ENCODE measurements at places on chromosomes 11 and 22.

DNA sequence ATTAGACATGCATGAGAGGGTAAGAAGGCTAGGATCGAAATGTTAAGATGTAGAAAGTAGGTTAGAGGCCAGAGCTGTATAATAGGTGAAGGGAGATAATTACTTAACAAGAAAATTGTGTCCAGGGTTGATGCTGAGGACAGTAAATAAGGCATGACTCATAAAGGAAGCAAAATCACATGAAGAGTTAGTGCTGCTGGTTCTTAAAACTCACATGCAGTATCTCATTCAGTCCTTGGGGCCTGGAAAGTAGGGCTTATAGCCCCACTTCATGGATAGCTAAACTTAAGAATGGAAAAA is 130.2 kb downstream of the NCAM1 start:
- no peak for DNase-seq

- DNase-seq = no peak
These were observed 12.3 kb downstream of the KCNJ5 start for GRCh38 chr11:128903248-128904061.

GRCh38 chr22:24953384-24954113 is 1.0 kb downstream of the KIAA1671 start:
- DNase-seq = no peak

GRCh38 chr11:129814244-129815014 is 1.2 kb upstream of the TMEM45B start:
- DNase-seq = no peak

DNA sequence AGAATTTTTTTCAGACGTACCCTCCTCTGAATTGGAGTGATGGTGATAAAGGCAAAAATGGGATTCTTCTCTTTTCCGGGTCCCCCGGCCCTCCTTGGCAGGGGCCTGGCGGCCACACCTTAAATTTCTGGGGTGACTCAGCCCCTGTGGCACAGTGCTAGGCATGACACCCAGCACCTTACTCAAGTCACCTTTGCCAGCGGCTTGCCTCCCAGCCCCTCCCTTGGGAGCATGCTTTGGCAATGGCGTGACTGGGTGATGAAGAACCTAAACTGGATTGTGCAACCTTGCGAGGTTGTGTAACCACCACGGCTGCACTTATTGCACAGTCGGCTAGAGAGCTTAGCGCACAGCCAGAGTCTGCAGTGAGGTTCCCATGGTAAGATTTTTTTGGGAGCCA is 16.2 kb upstream of the LDLRAD3 start:
- DNase-seq = no peak

- no peak for DNase-seq
These were observed 70.4 kb upstream of the FGF3 start for GRCh38 chr11:69889400-69890318.

- DNase-seq = no peak
These were observed 14.9 kb upstream of the ME3 start for GRCh38 chr11:86687185-86687778.

DNA sequence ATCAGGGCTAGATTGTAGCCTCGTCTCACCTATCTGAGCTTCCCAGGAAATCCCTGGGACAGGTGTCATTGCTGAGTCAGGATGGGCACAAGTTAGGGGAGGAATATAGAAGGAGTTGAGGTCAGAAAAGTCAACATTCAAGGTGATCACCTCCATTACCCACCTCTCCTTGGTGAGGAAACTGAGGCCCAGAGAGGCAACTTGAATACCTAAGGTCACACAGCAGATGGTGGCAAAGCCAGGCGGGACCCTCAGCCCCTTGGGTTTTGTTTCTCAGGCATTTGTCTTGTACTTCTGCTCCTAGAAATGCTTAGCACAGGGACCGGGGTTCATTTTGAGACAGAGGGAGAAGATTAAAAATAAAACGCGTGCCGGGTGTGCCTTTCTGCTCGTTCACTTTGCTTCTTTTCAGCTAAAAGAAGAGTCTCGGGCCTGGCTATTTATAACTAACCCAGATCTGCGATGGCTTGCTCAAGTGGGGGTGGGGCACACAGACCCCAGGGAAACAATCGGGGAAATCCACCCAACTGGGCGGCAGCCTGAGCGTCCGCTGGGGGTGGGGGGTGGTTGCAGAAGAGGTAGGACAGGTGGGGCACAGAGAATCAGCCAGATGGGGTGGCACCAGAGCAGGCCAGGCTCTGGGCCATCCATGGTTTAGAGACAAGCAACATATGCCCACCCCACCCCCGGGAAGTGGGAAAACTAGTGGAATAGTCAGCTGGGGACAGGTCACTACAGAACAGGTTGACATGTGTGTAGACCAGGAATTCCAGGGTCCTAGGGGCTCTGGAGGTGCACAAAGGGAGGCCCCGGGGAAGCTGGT is 3.9 kb upstream of the GNAZ start:
- no peak for DNase-seq

GRCh38 chr22:33520904-33521780 is 399.1 kb downstream of the LARGE1 start:
- DNase-seq = no peak

DNA sequence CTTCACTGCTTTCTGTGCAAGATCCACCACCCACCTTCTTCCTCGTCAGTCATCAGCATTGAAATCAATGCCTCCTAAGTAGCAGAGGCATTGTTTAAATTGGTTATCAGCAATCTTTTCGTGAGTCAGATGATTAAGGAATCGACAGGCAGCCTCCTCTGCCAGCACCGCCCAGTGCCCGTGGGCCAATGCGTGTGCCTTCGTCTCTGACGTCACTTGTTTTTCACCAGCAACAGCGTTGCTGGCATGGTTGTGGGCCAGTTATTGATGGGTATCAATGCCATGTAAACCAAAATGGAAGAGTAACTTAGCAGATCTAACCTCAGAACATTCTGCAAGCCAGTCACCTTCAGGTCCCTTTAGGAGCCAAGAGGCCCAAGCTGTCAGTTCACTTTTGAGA is 69.6 kb downstream of the BARX2 start:
- DNase-seq = no peak

DNA sequence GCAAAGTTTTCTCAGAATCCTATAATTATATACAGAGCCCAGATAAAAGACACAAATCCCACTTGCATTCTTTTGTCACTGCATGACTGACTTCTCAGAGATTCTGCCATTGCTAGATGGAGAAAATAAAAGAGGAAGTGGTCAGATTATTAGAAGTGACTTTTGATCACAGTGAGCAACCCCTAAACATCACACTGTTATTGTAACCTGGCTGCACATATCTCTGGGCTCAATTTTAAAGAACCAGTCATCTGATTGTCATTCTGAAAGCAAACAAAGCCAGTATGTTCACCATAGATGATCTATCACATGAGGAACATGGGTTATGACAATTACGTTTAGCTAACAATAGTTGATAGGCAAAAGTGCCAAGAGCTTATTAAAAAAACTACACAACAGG is 47.8 kb downstream of the COPB1 start:
- DNase-seq = no peak

- DNase-seq = no peak
These were observed 68.5 kb upstream of the IGLL5 start for GRCh38 chr22:22818861-22819855.

DNA sequence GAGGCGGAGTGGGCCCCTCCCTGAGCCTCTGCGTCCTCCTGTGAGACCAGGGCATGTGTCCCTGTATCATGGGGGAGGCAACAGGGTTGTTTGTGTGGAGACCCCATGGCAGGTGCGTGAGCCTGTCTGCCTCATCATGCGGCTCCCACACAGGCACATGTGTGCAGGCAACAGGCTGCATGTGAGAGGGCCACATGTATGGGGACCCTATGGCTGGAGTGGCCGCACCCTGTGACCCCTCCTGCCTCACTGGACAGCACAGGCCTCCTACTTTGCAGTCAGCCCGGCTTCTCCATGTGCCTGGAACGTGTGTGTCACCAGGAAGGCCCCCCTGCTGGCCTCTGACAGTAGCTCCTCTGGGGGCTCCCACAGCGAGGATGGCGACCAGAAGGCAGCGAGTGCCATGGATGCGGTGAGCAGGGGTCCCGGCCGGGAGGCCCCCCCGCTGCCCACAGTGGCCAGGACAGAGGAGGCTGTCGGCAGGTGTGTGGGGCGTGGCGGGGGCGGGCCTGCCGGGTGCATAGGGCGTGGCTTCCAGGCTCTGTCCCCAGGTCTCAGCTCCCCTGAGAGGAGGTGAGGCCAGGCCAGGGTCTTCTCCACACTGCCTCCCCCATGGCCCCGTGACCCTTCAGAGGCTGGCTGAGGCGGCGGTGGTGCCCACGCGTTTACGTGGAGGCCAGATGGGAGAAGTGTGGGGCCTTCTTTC is 34.1 kb downstream of the SBF1 start:
- DNase-seq = no peak

- no peak for DNase-seq
These were observed 31.1 kb downstream of the FADS3 start for GRCh38 chr11:61860054-61860903.

DNA sequence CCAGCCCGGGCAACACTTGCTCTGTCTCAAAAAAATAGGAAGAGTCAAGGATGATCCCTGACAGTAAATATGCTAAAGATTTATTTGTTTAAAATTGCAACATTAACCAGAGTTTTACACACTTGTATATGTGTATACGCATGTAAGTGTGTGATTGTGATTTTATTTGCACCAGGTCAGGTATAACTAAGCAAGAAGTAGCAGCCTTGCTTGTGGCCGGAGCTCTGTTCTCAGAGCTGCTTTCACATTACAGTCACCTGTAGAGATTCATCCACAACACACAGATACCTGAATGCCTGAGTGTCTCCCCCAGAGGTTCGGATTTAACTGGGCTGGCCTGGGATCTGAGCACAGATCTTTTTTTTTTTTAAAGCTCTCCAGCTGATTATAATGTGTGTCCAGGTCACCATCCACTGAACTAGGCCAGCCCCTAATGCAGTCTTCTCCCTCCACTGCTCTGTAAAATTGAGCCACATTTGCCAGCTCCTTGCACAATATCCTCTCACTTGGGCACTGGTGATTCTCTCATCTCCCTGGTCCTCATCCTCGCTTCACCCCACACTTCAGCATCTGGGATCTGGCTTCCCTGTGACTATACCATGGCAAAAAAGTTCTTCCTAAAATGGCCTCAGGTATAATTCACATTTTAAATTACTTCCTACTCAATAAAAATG is 48.3 kb downstream of the LIF start:
- DNase-seq = no peak

GRCh38 chr11:45079075-45079444 is 67.4 kb upstream of the PRDM11 start:
- DNase-seq = no peak

GRCh38 chr11:40825201-40825834 is 634.1 kb downstream of the LRRC4C start:
- DNase-seq = no peak

DNA sequence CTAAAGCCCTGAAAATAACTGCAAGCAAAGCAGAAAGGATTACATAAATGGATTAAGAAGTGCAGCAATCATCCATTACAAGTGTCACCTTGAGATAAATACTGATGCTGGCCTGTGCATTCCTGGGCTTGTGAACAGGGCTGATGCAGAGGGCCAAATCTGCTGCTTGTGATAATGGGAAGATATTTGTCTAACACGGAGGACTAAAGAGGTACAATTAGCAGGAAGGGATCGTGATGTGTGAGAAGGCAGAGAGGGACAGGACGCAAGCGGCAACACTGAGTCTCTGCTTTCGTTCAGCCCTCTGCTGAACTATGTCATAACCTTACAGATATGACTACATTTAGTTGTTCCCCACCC is 107.7 kb upstream of the DDI1 start:
- DNase-seq = no peak

DNA sequence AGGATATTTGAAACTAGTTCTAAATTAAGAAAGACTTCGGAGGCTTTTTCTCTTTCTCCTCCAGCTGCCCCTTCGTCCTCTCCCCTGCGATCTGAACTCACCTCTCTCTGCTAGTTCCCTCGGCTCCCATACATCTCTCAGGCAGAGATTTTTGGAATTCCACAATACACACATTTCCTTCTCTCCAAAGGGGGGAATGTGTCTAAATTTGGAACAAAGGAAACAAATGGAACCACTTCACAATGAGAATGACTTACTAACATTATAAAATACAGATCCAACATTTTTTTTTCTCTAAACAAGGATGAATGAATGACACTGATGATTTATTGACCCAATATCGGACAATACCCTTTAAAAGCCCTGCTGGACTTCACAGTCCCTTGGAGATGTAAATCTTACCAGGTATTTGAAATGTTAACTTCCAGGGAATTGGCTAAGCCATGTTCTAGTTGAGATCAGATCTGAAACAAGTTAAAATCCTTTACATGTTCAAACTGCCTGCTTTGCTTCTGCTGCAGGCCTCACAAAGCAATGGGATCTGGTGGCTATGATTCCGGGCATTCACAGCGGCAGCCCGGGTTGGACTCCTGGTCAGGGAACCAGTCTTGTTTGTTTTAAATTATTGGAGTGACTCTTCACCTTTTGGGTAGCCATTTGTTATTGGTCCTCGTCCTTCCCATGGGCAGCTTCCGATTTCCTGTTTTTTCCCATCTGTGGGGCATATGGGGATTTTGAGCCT is 20.5 kb upstream of the GSTP1 start:
- no peak for DNase-seq

- DNase-seq = no peak
These were observed 19.8 kb downstream of the SAA1 start for GRCh38 chr11:18285841-18286240.

DNA sequence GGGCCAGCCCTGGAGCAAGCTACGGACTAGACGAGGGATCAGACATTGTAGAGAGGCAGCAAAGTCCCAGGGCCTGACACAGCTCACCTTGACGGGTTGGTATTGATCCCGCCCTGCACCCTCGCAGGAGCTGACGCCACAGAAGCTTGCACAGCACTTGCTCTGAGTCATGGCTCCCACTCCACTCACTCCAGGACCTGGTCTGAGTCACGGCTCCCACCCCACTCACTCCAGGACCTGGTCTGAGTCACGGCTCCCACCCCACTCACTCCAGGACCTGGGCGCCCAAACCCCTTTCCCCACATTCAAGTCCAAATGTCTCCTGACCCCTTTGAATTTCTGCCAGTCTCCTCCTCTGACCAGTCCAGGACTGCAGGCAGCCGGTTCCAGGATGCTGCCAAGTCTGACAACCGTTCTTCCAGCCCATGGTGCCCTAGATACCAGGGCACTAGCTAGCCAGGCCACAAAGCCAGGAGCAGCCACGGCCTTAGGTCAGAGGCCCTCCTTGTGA is 6.0 kb upstream of the PNPLA5 start:
- no peak for DNase-seq

DNA sequence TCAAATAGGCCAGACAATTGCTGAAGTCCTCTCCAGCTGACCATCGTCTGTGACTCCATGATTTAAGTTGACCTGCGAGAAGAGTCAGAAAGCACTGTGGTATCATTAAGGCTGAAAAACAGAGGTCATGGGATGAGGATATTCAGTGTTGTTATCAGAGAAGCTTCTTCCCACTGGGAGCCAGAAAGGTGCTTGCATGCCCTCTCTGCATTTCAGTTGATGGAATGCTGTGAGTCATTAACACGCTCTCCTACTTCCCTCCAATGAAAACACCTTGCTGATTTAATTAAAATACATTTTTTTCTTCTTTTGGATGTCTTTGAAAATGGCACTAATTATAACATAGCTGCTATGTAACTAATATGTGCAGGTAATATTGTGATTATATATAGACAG is 667.0 kb downstream of the NTM start:
- DNase-seq = no peak
